ENCODE measurements at places on chromosomes 16 and 17. TPM values are rescaled to one million over a fixed set of nuclear protein-coding genes. Genes with fewer than 3 reads are reported as not detected.
A peak's percentile ranks its signal among the peaks of the same experiment; 100 is the strongest.

GRCh38 chr16:68074850-68075555 lies 10.2 kb upstream of the NFATC3 start:
- H3K4me1 ChIP-seq = peaks cover 21% of the 10 kb centered on the region
- DNase-seq = no peak
- no peak overlapping the region for H3K27ac ChIP-seq
- no peak overlapping the region for H3K4me3 ChIP-seq
- peaks cover 41% of the 10 kb centered on the region for H3K36me3 ChIP-seq

DNA sequence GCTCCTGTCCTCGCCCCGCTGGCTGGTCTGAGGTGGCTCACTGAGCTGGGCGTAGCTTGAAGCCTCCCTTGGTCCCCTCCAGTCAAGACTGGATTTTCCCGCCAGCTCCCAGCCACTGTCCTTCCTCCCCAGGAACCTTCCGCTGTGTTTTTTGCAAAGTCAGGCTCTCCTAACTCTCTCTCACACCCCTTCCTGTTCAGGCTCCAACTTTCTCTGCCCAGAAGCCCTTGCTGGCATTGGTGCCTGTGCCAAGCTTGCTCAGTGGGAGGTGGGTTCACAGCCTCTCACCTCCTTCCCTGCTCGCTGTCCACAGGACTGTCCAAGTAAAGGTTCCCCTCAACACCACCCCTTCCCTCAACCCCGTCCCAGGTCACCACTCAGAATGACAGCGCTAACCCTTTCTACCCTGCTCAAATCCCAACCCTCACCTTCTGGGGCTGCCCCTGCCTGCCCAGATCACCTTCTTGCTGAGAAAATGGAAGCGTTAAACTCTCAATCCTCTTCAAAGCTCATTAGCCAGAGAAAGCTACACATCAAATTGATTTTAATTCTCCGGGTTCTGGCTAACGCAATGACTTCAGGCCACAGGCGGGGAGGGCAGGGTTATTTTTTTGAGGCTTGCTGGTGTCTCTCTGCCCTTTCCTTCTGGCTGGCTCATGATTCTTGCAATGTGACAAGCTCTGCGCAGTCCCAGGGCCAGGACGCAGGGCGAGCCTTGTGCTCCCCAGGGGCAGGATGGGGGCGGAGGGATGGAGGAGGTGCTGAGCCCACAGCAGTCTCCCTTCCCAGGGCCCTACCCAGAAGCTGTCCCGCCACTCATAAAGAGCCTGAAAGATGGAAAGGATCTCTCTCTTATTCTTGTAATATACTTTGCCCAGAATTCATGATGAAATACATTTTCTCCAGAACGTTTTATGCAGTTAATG lies 357.2 kb upstream of the TNRC6C start:
- H3K36me3 ChIP-seq = no peaks in the 10 kb centered on the region
- peak; percentile 84 for DNase-seq
- H3K27ac ChIP-seq = peak overlapping the region; percentile 65
- peaks cover 22% of the 10 kb centered on the region for H3K4me1 ChIP-seq
- H3K4me3 ChIP-seq = no peak overlapping the region

DNA sequence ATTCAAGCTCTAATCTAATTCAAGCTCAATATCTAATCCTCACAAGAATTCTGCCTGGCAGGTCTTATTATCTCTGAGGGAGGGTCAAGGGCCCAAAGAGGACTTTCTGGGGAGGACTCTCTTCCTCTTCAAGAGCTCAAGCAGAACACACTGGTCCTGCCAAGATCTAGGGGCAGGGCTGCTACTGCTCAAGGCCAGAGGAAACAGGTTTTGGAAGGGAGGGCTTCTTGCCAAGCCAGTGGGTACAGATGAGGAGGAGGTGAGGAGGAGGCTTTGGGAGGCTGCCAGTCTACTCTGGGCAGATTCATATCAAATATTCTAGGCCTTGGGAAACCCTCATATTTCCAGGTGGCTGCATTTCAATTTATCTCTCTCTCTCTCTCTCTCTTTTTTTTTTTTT lies 51.8 kb upstream of the IL34 start:
- peaks cover 21% of the 10 kb centered on the region for H3K4me1 ChIP-seq
- H3K27ac ChIP-seq = no peak overlapping the region
- no peaks in the 10 kb centered on the region for H3K36me3 ChIP-seq
- H3K27me3 ChIP-seq = no peaks in the 10 kb centered on the region

DNA sequence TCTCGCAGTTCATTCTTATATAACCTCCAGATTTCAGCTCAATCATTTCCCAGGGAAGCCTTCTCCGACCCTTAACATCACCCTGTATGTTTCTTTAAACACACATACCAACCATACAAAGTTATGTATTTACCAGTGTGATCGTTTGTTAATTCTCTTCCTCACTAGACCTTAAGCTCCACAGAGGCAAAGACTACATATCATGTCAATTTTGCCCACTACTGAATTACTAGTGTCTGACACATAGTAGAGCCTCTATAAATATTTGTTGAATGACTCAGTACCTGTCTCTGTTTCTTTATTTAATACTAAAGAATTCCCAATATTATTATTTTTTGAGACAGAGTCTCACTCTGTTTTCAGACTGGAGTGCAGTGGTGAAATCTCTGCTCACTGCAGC lies 137.2 kb downstream of the SHISA9 start:
- H3K27me3 ChIP-seq = no peaks in the 10 kb centered on the region
- no peak for DNase-seq
- no peak overlapping the region for H3K27ac ChIP-seq
- no peaks in the 10 kb centered on the region for H3K36me3 ChIP-seq
- H3K4me1 ChIP-seq = no peaks in the 10 kb centered on the region

- peaks cover 30% of the 10 kb centered on the region for H3K27me3 ChIP-seq
- no peak overlapping the region for H3K27ac ChIP-seq
- no peaks in the 10 kb centered on the region for H3K4me1 ChIP-seq
- no peak overlapping the region for H3K4me3 ChIP-seq
Observed at GRCh38 chr17:78126895-78127238, 1.7 kb downstream of the TMC6 start.

DNA sequence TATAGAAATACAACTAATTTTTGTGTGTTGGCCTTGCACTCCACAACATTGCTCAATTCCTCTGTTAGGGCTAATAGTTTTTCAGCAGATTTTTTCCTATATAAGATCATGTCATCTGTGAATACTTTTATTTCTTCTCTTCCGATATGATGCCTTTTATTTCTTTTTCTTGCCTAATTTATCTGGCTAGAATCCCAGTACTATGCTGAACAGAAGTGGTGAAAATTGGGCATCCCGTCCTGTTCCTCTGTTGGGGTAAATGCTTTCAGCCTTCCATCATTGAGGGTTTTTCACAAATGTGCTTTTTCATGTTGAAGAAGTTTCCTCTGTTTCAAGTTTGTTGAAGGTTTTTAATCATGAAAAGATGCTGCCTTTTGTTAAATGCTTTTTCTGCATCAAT lies 22.7 kb upstream of the TNFRSF13B start:
- DNase-seq = no peak
- no peaks in the 10 kb centered on the region for H3K36me3 ChIP-seq
- H3K27ac ChIP-seq = no peak overlapping the region
- no peaks in the 10 kb centered on the region for H3K4me1 ChIP-seq
- H3K4me3 ChIP-seq = no peak overlapping the region
- peaks cover 5% of the 10 kb centered on the region for H3K27me3 ChIP-seq

GRCh38 chr16:85302018-85302847 lies 190.0 kb upstream of the CIBAR2 start:
- no peaks in the 10 kb centered on the region for H3K36me3 ChIP-seq
- H3K27ac ChIP-seq = no peak overlapping the region
- no peak overlapping the region for H3K4me3 ChIP-seq
- H3K27me3 ChIP-seq = no peaks in the 10 kb centered on the region
- peaks cover 11% of the 10 kb centered on the region for H3K4me1 ChIP-seq

DNA sequence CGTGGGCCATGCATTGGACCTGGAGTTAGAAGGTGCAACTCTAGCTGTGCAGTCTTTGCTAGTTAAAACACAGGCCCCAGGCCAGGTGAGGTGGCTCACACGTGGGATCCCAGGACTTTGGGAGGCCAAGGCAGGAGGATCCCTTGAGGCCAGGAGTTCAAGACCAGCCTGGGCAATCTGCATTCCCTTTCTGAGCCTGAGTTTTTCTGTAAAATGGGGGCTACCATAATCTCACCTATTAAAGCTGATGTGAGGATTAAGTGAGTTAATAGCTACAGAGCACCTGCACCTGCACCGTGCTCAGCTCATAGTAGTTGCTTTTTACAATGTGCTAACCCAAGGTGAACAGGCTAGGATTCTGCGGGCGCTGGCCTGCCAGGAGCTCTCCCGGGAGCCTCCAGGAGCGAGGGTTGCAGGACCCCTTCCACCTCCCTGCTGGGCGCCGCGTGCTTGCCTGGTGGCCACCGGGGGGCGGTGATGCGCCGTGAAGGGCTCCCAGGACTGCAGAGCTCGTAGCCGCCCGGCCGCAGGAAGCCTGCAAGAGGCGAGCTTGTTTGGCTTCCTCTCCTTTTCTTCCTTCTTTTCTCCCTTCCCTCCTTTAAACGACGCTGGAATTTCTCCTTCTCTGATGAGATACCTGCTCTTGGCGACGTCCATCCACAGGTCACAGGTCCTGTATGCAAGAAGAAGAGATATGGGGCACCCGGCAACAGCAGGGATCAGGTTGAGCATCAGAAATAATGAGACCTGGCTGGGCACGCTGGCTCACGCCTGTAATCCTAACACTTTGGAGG lies 51.3 kb downstream of the ZFP90 start:
- no peak overlapping the region for H3K27ac ChIP-seq
- DNase-seq = peak; percentile 94
- no peaks in the 10 kb centered on the region for H3K4me1 ChIP-seq

DNA sequence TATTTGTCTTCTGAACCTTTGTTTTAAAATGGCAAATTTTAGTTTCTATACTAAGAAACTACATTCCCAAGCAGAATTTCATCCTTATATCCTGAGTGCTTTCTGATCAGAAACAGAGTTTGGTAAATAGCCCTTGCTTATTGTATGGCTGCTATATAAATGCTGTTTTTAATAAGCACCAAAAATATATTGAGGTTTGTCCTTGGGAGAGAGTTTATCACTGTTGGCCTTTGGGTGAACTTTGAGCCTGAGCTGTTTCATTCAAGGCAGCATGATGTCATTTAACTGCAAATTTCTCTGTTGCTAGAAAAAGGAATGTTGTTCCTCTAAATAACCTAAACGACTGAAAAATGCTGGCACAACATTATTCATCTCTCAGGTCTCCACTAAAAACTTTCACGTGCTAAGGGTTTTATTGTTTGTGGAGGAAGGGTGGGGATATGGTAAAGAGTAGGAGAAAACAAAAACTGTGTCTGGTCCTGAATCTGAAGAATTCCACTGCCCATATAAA lies 334.3 kb upstream of the TBX2 start:
- peak overlapping the region; percentile 55 for H3K27ac ChIP-seq
- no peaks in the 10 kb centered on the region for H3K27me3 ChIP-seq
- no peak overlapping the region for H3K4me3 ChIP-seq
- no peaks in the 10 kb centered on the region for H3K36me3 ChIP-seq
- DNase-seq = peak; percentile 68

DNA sequence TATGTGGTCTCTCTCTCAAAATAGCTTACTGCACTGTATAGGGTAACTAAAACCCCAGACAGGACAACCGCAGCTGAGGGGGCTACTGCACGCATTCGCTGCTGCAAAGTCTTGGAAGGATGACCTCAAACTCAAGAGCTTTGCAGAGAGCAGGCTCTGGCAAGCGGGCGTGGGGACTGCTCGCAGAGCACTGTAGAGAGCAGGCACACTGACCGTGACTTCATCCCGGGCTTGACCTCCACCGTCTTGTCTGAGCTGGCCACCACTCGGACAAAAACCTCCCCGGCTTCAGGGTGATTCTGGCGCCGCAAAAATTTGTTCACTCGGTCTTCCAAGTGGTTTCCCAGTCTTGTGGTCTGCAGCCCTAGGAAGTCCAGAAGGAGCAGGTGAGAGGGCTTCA lies 22.9 kb upstream of the TRAP1 start:
- H3K4me1 ChIP-seq = no peaks in the 10 kb centered on the region
- no peak overlapping the region for H3K27ac ChIP-seq
- no peak overlapping the region for H3K4me3 ChIP-seq
- no peaks in the 10 kb centered on the region for H3K27me3 ChIP-seq
- H3K36me3 ChIP-seq = peaks cover 88% of the 10 kb centered on the region
- DNase-seq = no peak

- DNase-seq = no peak
- no peak overlapping the region for H3K4me3 ChIP-seq
- no peak overlapping the region for H3K27ac ChIP-seq
- no peaks in the 10 kb centered on the region for H3K36me3 ChIP-seq
Observed at GRCh38 chr17:57365420-57365819, 109.1 kb downstream of the MSI2 start.

GRCh38 chr17:43531955-43532354 lies 14.2 kb downstream of the ETV4 start:
- peaks cover 26% of the 10 kb centered on the region for H3K4me1 ChIP-seq
- no peak overlapping the region for H3K4me3 ChIP-seq
- no peak overlapping the region for H3K27ac ChIP-seq
- DNase-seq = no peak

- H3K4me3 ChIP-seq = no peak overlapping the region
- no peaks in the 10 kb centered on the region for H3K4me1 ChIP-seq
- no peak overlapping the region for H3K27ac ChIP-seq
- H3K36me3 ChIP-seq = no peaks in the 10 kb centered on the region
- no peak for DNase-seq
- H3K27me3 ChIP-seq = peaks cover 2% of the 10 kb centered on the region
Observed at GRCh38 chr17:13240851-13241250, 223.0 kb upstream of the ELAC2 start.

- no peak overlapping the region for H3K4me3 ChIP-seq
- peaks cover 88% of the 10 kb centered on the region for H3K36me3 ChIP-seq
- DNase-seq = no peak
- no peak overlapping the region for H3K27ac ChIP-seq
- H3K27me3 ChIP-seq = no peaks in the 10 kb centered on the region
- no peaks in the 10 kb centered on the region for H3K4me1 ChIP-seq
Observed at GRCh38 chr17:740240-741017, 8.0 kb downstream of the TLCD3A start.

- DNase-seq = no peak
- H3K36me3 ChIP-seq = peaks cover 14% of the 10 kb centered on the region
- no peak overlapping the region for H3K27ac ChIP-seq
- H3K4me1 ChIP-seq = peaks cover 3% of the 10 kb centered on the region
Observed at GRCh38 chr17:28887871-28888471, 9.6 kb downstream of the FLOT2 start.

The SPG7 gene
- 76.3 TPM for total RNA-seq

The HSBP1 gene
- 25.0 TPM for total RNA-seq

The CLEC19A gene
- total RNA-seq = not detected

The LGALS9 gene
- 1.4 TPM for total RNA-seq

The CYTH1 gene
- total RNA-seq = 21.4 TPM

The PRSS36 gene
- total RNA-seq = not detected

The DHRS7C gene
- total RNA-seq = not detected
